Esophagus squamous epithelium (tissue), 5 donors: ENCODE measurements at places on chromosomes 7 and 10.

DNA sequence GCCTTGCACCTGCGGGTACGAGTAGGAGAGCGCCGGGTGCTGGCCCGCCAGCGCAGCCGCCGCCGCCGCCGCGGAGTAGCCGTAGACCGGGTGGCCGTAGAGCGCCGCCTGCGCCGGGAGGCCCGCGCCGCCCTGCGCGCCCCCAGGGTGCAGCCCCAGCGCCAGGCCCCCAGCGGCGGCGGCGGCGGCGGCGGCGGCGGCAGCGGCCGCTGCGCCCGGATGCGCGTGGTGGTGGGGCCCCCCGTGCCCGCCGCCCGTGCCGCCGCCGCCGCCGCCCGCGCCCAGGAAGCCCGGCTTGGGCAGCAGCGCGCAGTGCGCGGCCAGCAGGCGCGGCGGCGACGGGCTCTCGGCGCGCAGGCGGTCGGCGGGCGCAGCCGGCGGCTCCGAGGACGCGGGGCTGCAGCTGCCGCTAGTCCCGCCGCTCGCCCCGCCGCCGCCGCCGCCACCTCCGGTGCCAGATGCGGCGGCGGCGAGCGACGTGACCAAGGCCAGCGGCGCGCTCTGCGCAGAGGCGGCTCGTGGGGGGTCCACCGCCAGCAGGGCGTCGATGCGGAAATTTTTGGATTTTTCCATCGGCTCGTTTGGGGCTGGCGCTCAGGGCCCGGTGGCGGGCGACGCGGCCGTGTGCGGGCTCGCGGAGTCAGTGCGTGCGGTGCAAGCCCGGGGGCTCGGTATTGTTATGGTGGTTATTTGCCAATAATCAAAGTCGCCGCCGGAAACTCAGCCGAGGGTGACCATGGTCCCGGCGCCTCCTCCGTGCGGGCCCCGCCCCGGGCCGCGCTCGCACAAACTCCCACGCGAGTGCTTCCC, 480 bp downstream of the MNX1 start:
- DNase-seq, result no peak

DNA sequence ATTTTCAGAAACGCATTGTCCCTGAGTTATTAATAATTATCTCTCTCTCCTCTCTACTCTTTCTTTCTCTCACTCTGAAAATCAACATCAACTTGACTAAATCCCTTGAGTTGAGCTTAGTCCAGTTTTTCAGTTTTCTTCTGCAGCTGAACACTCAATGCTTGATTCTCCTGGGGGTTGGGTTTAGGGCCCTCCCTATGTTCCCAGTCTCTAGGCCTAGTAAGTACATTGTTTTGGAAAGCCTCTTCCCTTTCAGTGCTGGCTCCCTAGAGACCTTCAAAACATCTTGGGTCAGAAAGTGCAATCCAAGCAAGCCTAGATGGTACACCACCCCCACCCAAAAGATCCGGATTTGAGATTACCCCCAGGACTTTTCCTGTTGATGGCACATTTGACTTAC, 488.5 kb downstream of the LRMDA start:
- DNase-seq, result no peak

DNA sequence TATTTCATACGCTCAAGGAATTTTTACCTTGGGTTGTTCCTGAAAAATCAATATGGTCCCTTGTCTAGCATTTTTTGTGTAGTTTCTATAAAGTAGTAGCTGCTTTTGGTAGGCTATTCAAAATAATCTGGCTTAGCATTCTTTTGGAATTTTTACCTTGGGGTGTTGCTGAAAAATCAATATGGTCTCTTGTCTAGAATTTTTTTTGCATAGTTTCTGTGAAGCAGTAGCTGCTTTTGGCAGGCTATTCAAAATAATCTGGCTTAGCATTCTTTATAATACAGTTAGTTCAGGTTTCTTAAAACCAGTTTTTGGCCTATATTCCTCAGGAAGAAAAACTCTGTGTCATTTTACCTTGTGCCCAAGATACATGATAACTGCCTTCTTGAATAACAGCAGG, 301.9 kb downstream of the SUGCT start:
- no peak for DNase-seq

DNA sequence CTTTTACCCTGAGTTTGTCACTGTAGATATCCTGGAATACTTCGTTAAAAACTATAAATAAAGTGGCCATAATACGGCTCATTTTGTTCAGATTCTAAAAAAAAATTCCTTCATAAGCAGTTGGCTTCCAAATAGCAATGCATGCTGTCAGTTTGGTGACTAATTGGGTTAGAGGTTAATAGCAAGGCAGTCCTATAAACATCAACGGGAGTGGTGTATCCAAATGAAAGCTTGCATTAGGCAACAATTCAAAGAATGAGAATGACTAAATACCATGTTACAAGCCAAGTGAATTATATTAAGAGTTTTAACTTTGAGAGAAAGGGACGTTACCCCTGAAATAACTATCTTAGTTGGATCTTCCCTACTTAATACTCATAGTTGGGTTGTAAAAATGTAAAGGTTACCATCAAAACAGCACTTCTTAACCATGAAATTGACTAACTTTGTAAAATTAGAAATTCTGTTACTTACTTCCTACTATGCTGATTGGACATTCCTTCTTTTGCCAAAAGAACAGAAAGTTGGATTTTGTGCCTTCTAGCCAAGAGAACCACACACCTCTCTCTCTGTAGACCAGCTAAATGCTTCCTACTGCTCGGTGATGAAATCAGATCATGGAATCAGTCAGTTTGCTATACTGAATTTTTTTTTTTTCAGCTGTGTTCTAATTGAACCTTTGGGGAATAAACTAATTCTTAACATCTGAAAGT, 98.0 kb downstream of the KAT6B start:
- DNase-seq, result no peak

DNA sequence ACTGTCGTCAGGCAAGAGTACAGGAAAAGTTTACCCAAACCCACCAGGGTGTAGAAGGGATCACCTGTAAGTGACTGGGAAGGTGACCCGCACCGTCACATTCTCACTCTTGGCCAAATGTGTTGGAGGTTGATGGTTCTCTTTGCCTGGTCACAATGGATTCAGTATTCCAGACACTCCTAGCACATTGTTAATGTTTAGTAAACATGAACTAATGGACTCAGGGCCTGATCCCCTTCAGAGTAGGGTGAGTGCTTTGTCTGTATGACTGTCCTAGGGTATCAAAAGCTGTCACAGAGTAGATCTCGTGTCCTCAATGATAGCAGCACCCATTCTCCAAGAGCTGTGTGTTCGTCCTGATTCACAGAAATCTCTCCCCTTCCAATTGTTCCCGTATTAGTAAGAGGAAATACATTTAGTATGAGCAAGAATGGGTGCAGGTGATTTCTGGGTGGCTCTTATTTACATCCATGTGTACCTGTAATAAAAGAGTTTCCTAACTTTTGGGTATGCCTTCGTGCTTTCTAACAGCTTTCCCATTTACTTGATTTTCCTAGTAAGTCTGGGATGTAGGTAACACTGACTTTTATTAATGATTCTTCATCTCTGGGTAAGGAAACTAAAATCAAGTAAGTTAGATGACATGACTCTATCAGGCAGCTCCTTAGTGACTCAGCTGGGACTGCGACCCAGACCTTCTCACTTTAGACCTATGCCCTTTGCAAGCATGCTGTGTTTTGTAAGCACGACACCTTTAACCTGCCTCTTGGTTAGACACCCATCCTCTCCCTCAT, 4.7 kb downstream of the EEPD1 start:
- DNase-seq, result no peak

- DNase-seq, result no peak
These were observed 59.6 kb upstream of the ANAPC16 start for GRCh38 chr10:72156223-72156622.

DNA sequence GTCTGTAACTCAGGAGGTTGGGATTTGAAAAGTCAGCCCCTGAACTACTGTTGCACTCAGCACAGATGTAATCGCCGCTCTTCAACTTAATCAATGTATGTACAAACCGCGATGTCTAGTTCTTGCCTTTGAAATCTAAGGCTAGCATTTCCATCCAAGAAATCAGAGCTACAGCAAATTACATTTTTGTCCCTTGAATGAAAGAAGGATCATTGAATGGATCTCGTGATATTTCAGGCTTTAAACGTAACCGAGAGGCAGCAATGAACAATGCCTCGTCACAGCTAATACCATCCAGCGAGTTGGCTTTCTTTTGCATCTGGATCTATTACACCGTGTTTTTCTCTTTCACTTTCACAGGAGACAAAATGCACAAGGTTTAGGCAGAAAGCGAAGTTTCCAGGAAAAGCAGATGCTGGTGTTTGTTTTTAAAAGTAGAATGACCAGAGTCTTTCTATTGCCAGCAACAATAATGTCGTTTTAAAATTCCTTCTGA, 5.5 kb downstream of the SKIDA1 start:
- no peak for DNase-seq

- DNase-seq, result no peak
These were observed 300.5 kb upstream of the ETV1 start for GRCh38 chr7:14289957-14290356.

DNA sequence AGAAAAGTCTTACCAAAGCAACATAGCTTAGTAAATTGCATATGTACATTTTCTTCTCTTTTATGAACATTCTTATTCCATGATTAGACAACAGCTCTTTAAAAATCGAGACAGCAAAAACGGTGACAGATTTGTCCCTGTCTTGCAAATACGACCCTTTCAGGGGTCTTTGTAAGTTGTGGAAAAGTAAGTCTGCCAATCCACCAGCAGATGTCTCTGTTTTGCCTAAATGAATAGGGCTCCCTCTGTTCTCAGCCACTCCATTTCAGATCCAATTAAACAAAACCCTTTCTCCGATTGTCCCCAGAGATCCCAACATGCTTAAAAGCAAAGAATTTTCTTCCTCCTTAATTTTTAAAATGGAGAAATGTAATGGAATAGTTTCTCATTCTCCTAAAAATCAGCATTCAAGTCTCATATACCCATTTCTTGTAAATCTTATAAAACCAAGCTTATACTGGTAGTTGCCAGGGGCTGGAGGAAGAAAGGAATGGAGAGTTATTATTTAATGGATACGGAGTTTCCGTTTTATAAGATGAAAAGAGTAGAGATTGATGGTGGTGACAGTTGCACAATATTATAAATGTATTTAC, 61.0 kb upstream of the NFE2L3 start:
- DNase-seq, result no peak

GRCh38 chr7:91043924-91044645, 220.1 kb upstream of the FZD1 start:
- DNase-seq, result no peak

DNA sequence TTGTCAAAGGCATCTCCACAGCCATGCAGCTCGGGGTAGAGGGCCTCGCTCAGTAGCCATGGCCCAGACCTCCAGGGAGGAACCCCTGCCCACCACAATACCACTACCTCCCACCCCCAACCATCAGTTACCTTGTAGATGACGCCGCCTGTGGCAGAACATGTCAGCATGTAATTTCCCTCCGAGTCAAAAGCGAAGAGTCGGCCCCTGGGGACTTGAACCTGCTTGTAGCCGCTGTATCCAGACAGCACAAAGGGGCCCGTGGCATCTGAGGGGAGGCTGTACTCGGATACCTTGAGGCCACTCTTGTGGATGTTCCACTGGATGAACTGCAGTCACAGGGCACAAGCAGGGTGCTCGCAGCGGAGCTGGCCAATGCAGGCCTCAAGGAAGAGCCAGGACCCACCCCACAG, 16.3 kb upstream of the CYREN start:
- DNase-seq, result no peak

DNA sequence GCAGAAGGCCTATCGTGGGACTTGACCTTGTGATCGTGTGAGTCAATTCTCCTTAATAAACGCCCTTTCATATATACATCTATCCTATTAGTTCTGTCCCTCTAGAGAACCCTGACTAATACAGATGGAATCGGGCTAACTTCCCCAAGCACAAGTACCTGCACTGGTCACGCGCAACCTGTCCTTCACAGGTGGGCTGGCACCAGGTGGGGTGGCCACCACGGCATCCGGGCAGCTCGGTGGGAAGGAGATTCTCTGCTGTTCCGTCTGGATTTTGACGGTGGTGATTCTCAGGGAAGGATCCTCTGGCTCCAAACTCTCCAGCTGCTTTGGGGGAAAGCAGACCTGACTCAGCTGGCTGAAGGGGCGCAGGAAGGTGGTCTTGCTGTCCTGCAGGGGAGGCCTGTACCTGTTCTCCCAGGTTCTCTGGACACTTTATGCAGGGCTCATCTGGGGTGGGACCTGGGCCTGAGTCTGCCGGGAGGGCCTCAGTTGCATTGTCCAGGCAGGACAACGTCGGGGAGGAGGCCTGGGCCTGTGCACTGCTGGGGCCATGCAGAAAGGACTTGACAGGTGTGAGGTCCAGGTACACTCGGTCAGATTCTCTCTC, 61.1 kb downstream of the VWA2 start:
- DNase-seq, result no peak

- no peak for DNase-seq
These were observed 38.6 kb downstream of the MAGI2 start for GRCh38 chr7:79414910-79415309.
